ENCODE measurements at places on chromosomes 5 and 9.

GRCh38 chr9:7967851-7968250 is 168.3 kb upstream of the DMAC1 start:
- no peaks in the 10 kb centered on the region for H3K27me3 ChIP-seq
- peaks cover 11% of the 10 kb centered on the region for H3K4me1 ChIP-seq
- no peak for DNase-seq
- H3K36me3 ChIP-seq = no peaks in the 10 kb centered on the region
- H3K27ac ChIP-seq = no peak overlapping the region
- H3K4me3 ChIP-seq = no peak overlapping the region

DNA sequence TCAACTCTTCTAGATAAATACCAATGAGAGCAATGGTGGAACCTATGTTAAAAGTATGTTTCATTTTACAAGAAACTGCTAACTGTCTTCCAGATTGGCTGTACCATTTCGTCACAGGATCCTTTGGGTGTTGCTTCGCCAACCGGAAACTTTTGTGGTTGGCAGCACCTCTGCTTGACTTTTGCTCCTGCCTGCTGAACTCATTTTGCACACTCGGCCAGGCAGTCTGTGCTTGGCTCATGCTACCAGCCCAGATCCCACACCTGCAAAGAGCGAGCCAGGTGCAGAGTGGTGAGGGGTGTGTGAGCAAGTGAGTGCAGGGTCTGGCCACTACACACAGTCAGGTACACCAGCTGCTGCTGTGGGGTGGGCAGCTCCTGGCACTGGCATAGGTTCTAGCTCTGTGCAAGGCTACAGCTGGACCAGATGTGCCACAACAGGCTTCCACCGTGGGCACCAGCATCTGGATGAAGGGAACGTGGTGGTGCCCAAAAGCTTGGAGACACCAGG is 422.3 kb downstream of the PRR16 start:
- H3K27ac ChIP-seq = no peak overlapping the region
- no peaks in the 10 kb centered on the region for H3K4me1 ChIP-seq
- no peak for DNase-seq
- no peaks in the 10 kb centered on the region for H3K27me3 ChIP-seq
- H3K36me3 ChIP-seq = no peaks in the 10 kb centered on the region
- H3K4me3 ChIP-seq = no peak overlapping the region

GRCh38 chr5:170100066-170100943 is 5.4 kb upstream of the FOXI1 start:
- H3K4me1 ChIP-seq = no peaks in the 10 kb centered on the region
- peaks cover 3% of the 10 kb centered on the region for H3K27me3 ChIP-seq
- H3K27ac ChIP-seq = no peak overlapping the region
- no peaks in the 10 kb centered on the region for H3K36me3 ChIP-seq
- peak; percentile 78 for DNase-seq

GRCh38 chr9:92324431-92324830 is 719 bp downstream of the NOL8 start:
- H3K4me1 ChIP-seq = peaks cover 36% of the 10 kb centered on the region
- H3K27me3 ChIP-seq = no peaks in the 10 kb centered on the region
- H3K27ac ChIP-seq = peak overlapping the region; percentile 94

- H3K27me3 ChIP-seq = no peaks in the 10 kb centered on the region
- no peaks in the 10 kb centered on the region for H3K4me1 ChIP-seq
- DNase-seq = no peak
- no peaks in the 10 kb centered on the region for H3K36me3 ChIP-seq
- H3K27ac ChIP-seq = no peak overlapping the region
- no peak overlapping the region for H3K4me3 ChIP-seq
Measured at GRCh38 chr5:10130881-10131280, 118.8 kb downstream of the ATPSCKMT start.

DNA sequence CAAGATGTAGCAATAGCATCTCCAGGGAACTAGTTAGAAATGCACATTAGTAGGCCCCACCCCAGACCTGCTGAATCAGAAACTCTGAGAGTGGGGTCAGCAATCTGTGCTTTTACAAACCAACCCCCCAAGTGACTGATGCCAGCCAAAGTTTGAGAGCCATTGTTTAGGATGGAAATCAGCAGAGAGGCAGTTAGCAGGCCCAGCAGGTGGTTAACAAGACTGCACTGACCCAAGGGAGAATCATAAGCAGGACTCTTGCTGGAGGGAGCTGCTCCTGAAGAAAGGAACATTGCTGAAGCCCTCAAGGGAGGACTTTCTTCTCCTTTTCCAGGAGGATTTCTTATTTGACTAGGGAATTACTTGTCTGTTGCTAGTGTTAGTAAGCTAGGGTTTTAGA is 74.2 kb upstream of the SLC12A2 start:
- no peaks in the 10 kb centered on the region for H3K36me3 ChIP-seq
- no peak overlapping the region for H3K27ac ChIP-seq
- no peaks in the 10 kb centered on the region for H3K4me1 ChIP-seq
- no peaks in the 10 kb centered on the region for H3K27me3 ChIP-seq

GRCh38 chr5:34959323-34959722 is 30.0 kb downstream of the DNAJC21 start:
- peaks cover 19% of the 10 kb centered on the region for H3K4me1 ChIP-seq
- peak; percentile 16 for DNase-seq
- no peak overlapping the region for H3K4me3 ChIP-seq
- H3K27ac ChIP-seq = no peak overlapping the region
- H3K36me3 ChIP-seq = peaks cover 12% of the 10 kb centered on the region
- no peaks in the 10 kb centered on the region for H3K27me3 ChIP-seq

- H3K27ac ChIP-seq = no peak overlapping the region
- no peaks in the 10 kb centered on the region for H3K27me3 ChIP-seq
- no peak overlapping the region for H3K4me3 ChIP-seq
- no peak for DNase-seq
- no peaks in the 10 kb centered on the region for H3K36me3 ChIP-seq
Measured at GRCh38 chr5:109959652-109960051, 269.9 kb downstream of the MAN2A1 start.

Measured in activated CD4-positive, alpha-beta memory T cell treated with anti-CD3 and anti-CD28 coated beads for 36 hours (primary cell).